ENCODE measurements at places on chromosomes 2 and 18. TPM values are rescaled to one million over a fixed set of nuclear protein-coding genes. Genes with fewer than 3 reads are reported as not detected.
A peak's percentile ranks its signal among the peaks of the same experiment; 100 is the strongest.

- peak; percentile 2 for DNase-seq
Measured at GRCh38 chr18:6521803-6522418, 107.2 kb upstream of the L3MBTL4 start.

GRCh38 chr2:85503168-85503850, 35.7 kb upstream of the MAT2A start:
- DNase-seq = no peak

DNA sequence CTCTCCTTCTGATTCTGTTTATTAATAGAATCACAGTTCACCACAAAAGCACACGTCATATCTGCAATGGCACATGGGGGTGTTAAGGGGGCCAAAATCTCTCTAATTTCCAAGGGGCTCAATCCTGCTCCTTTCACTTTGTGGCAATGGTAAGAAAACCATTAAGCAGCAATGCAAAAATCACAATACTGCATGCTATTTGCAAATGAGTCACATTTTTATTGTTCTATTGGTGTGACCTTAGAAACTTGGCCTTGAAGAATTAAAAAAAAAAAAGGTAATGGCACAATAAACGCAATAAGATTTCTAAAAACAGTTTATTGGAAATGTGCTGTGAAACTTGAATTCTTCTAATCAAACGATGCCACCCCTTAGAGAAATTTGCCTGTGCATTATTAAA, 251.5 kb downstream of the ZNF521 start:
- no peak for DNase-seq

DNA sequence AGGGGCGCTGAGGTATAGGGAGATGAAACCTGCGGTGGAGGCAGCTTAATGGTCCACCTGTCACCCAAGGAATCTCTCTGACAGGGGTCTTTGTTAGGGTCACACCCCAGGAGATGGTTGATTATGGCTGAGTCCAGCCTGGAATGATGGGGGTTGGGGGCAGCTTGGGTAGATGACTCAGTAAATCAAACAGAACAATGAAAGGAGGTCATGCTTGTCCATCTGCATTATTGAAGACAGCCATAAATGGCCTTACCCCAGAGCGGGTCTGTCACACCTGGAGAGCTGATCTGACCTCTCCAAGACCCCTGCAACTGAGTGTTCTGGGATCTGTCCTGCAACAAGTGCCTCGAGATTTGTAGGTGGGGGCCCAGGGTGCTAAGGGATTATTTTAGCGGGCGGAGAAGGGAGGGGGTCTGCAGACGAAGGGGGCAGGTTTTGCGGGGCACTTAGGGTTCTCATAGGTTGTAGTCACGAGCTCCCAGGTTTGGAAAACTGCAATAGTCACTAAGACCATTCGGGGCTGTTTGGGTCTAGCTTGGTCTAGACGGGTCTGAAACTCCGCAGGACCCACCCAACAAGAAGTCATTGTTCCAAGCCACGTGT, 771 bp upstream of the IGFBP2 start:
- no peak for DNase-seq

GRCh38 chr2:159195697-159196096, 90.8 kb downstream of the WDSUB1 start:
- DNase-seq = no peak

DNA sequence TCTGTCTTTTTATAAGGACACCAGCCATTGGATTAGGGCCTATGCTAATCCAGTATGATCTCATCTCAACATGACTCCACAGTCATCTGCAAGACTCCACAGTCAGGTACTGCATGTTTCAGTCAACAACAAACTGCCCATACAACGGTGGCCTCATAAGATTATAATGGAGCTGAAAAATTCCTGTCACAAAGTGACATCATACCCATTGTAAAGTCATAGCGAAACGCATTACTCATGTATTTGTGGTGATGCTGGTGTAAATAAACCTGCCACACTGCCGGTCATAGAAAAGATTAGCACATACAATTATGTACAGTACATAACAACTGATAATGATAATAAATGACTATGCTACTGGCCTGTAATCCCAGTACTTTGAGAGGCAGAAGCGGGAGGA, 102.2 kb downstream of the TEX51 start:
- no peak for DNase-seq

The TCF23 gene
- not detected for total RNA-seq

GRCh38 chr18:35383136-35383535, 6.0 kb upstream of the ZNF396 start:
- no peak for DNase-seq

GRCh38 chr2:134296301-134296700, 42.4 kb downstream of the MGAT5 start:
- no peak for DNase-seq

DNA sequence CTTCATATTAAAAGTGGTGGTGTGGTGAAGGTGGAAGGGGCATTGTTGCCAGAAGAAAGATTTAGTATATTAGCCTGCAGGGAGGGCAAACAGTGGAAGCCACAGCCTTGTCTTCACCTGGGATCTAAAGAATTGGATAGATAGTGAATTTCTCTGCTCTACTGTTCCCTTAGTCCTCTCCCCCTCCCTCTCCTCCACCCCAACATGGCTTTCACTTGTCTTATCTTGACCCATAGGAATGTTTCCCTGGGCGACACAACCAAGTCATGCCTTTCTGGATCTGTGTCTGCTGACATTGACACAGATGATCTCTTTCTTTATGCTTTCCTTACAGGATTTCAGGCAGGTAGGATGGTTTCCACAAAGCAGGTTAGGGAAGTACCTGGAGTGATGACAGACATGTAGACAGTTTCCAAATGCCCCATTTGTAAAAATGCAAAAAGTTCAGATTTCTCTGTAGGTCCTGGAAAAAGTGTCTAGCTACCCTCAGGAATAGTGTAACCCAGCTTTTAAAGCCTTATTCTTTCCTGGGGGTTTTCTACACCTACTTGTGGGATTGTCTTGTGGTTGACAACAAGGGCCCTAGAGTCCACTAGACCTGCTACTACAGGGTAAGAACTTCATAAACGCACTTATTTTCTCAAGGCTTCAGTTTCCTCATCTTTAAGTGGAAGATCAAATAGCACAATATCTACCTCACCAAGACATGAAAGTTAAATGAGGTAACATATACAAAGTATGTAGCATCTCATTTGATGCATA, 184.2 kb upstream of the SP5 start:
- no peak for DNase-seq

DNA sequence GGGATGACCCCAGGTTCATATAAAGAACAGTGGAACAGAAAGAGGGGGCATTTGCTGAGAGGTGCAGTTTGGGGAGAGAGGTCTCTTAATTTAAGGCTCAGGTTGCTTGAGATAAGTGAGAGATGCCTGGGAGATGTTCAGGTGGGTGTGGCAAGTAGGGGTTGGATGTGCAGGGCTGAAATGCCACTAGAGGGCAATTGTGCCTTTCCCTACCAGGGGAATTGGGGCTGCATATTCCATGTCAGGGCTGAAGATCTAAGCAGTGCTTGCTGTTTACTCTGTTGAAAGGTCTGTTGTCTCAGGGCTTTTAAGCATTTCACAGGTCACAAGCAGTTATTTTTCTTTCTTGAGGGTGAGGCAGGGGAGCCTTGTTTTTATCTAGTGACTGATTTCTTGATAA, 7.8 kb downstream of the CCDC85A start:
- DNase-seq = no peak

- DNase-seq = no peak
Measured at GRCh38 chr2:73981081-73982001, 3.4 kb upstream of the TET3 start.

- no peak for DNase-seq
Measured at GRCh38 chr2:55923091-55923981, at the start of gene EFEMP1. TSS of gene EFEMP1 (minus strand) at chr2:55923782. CDS start at chr2:55922440, 1,342 bp downstream.

DNA sequence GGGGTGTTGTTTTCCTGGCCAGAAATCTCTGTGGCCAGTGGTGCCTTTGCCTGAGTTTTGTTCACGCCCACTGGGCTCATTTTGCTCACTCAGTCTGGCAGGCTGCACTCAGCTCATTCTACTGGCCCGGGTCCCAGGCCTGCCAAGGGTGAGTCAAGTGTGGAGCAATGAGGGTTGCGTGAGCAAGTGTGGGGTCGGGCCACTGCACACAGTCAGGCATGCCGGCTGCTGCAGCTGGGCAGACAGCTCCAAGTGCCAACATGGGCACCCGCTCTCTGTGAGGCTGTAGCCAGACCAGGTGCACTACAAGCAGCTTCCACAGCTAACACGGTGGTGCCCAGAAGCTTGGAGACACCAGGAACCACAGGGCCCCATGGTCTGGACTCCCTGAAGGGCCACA, 801.1 kb upstream of the RAB6C start:
- no peak for DNase-seq

The TWIST2 gene
- 1.8 TPM for total RNA-seq

DNA sequence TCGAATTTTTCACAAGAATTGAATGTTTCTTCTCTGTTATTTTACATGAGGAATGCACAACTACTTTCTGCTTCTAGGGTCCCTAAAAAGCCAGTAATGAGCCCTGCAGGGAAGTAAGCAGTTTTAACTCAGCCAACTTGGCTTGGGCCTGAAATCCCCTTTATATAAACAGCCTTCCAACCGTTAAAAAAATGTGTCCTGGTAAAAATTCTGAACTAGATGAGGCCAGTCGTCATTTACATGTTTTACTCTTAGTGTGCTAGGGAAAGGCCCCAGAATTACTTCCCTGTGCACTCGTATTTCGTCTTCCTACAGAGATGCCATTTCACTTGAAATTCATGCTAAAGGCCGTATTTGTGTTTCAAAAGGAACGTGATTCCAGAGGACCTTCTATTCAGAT, 42.4 kb upstream of the RPE start:
- DNase-seq = no peak

DNA sequence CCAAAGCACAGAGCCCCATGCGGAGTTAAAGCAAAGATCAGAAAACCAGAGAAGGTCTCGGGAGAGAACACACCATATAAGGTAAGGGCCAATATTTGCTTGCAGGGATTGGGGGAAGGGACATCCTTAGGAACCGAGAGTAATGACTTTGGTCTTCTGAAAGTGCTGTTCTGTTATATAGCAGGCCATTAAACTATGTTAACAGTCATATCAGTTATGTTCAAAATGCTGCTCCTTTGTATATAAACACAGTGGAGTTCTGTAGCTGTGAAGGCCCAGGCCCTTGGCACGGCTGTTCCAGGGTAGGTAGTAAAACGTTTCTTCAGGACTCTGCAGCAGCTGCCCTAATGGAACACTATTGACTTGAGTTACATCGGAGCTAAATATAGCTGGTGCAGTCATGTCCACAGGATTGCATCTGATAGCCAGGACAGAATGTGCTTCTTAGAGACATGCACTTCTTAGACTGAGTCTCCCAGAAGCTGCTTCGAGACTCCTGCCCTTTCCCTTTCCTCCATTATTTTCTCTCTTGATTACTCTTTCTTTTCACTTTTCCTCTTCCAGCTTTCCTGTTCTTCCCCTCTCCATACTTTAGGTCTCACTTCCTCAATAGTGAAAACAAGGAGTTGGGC, 122.4 kb downstream of the SETBP1 start:
- no peak for DNase-seq

DNA sequence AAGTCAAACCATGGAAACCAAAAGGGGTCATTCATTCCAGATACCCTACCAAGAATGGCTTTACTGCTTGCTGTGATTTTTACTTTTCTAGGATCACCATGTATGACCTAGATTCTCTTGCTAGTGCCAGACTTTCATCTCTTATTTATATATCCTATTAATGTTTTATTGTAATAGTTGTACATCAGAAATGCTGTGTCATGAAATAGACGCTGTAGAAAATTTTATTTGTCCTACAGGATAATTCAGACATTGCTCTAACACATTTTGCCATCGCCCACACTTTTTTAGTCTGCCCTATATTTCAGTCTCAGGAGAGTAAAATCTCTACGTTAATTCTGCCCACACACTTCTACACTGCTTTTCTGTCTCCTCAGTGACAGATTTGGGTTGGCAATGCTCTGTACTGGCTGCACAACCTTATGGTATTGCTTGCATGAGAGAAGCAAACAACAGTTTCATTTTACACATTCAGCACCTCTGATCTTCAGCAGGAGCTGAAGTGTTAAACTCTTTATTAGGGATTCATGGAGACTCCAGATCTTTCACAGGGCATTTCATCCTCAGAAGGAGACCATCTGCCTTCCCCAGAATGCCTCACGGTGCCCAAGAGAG, 871.8 kb upstream of the CHAC2 start:
- DNase-seq = no peak

The OTX1 gene
- total RNA-seq = not detected

- no peak for DNase-seq
Measured at GRCh38 chr2:183998041-183998796, 600.1 kb upstream of the ZNF804A start.

DNA sequence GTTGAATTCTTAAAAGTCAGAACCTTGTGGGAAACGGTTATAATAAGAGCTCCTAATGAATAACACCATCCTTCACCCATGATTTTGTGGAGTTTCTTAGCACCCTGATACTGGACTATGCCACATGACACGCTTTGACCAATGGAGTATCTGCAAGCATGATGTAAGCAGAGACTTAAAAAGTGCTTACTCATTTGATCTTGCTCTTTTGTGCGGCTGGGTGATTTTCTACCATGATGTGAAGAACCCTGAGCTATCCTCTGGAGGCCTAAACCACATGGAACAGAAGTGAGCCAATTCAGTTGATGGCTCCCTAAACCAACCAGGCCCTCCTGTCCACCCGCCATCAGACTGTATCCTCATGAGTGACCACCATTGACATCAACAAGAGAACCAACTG, 70.9 kb downstream of the TCF4 start:
- no peak for DNase-seq

The AOX1 gene
- 16.8 TPM for total RNA-seq

DNA sequence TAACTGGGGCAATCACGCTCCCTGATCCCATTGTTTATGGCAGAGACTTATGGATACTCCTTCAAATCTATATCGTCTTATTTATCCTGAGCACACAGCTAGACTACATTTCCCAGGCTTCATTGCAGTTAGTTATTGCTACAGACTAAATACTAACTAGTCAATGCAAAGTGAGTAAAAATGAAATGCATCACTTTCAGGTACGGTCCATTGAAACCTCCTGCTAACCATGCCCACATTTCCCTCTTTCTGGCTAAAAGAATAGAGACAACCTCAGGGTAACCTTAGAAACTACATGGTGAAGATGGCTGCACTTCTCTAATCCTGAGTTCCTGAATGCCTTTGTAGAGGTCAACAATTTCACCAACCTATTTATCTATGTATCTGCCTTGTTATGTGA, 437.4 kb downstream of the EPHA4 start:
- no peak for DNase-seq

DNA sequence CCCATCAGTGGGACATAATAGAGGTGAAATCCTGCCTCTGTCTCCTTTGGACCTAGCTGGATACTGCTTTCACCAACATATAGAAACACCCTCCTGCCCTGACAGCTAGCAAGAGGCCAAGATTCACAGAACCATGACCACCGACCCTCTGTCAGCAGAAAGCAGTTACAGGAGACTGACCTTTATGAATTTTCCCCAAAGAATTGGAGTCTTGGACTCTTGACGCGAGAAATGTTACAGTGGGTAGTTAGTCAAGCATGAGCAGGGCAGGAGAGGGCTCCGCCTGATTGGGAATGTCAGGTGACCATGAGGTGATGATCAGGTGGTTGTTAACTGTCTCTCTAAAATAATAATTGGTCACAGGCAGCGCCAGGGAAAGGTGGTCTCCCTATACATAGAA, 1002.3 kb downstream of the TDRD15 start:
- peak; percentile 37 for DNase-seq

Measured in epithelial cell of proximal tubule (primary cell).